Non-pigmented ciliary epithelial cell (primary cell): ENCODE measurements at places on chromosomes 3 and 15.
A peak's percentile ranks its signal among the peaks of the same experiment; 100 is the strongest.

GRCh38 chr3:181362378-181362777 is 349.3 kb upstream of the SOX2 start:
- DNase-seq, result peak; percentile 14

DNA sequence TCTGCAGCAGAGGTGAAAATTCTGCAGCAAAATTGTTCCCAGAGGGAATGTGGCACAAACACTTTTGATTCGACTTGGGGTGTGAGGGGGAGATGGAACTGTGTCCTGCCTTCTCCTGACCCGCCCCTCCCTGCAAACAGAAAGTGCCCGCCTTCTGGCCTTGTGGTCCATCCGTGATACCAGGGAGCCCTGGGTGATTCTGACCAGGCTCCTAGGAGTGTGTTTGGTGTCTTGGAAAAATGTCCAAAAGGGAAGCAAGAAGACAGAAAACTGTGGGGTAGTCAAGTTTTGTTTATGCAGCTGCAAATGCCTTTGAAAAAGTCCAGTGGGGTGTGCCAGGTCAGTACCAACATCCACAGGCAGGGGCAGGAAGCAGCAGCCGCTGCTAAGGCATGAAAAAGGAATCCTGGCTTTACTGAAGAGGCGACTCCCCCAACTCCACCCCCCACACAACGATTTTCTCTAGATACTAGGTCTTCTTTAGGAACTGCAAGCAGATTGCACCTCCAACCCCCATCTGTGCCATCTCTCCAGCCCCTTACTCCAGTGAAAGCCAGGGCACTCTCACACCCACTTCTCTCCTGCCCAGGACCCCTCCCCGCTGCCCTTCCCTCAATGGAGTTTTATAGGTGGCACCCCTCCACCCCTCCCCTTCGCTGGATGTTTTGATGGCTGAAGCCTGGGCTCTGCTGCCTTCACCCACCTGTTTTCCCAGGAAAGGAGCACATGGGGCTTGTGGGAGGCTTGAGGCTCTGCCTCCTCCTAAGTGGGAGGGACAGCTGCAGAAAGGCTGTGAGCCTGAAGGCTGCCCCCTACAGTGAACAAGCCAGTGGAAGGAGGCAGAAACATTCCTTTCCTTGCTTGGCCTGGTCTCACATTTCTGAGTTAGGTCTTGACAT is 82.4 kb upstream of the HERC1 start:
- DNase-seq, result no peak

DNA sequence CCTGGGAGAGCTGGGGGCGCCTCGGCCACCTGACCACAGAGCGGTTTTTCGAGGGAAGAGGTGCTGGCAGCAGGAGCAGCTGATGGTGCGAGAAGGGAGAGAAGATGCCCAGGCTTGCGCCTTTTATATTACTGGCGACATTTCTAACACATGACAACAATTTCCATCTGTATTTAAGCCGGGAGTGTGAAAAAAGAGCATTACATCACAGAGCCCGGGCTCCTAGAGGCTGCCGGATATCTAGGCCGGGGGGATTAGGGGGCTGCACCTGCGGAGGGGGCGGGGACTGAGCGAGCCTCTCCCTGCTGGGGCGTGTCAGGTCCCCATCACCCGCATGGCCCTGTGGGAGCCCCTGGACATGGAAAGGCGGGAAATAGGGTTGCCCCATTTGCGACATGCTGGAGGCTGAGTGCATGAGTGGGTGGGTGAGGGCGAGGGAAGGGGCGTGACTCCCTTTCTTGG is 440.7 kb downstream of the MAGI1 start:
- DNase-seq, result no peak

DNA sequence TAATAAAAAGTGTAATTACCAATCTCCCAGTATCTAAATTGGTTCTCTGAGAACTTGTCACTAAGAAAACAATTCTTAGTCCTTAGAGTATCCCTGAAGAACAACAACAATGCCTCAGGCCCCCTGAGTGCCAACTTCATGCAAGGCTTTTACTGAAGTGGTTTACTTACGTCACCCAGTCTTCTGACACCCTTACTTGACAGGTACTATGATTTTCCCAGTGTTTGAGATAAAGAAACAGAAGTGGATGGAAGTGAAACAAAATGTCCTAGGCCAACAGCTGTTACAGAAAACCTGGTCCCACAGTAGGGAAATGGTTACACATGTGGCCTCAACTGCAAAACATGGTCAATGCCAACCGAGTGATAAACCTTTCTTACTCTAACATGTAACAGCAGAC is 331.1 kb downstream of the FOXP1 start:
- DNase-seq, result no peak

GRCh38 chr15:101213147-101213546 is 38.7 kb downstream of the CHSY1 start:
- DNase-seq, result no peak

DNA sequence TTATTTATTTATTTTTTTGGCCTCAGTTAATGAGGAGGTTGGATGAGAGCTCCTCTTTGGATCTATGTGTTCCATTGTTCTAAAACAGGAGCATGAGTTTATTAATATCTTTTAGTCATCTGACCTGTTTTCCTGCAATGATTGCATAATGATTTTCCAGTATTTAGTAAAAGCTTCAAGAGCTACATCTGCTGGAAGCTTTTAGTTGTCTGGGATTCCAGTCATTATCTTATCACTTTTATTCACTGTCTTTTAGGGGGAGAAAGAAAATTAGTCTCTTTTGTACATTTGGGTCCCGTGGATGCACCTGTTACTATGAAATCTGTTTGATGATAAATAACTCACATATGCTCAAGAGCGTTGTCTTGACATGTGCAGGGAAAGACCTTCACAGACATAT is 1270.0 kb downstream of the ROBO1 start:
- no peak for DNase-seq

DNA sequence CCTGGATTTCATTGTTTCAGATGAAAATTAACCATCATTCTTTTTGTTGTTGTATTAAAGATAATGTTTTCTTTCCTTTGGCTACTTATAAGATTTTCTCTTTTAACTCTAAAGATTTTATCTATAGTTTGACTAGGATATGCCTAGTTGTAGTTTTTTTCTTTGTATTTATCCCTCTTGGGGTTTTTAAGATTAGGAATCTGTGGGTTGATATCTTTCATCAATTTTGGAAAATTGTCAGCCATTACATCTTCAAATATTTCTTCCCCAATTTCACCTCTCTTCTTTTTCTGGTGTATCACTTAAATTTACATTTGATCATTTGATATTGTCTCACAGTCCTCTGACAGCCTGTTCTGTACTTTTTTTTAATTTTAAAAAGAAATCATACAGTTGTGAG is 32.5 kb upstream of the LIMD1 start:
- DNase-seq, result no peak
